ENCODE measurements at places on chromosomes 13 and 19. TPM values are rescaled to one million over a fixed set of nuclear protein-coding genes. Genes with fewer than 3 reads are reported as not detected.

GRCh38 chr19:10102787-10103236, 334 bp upstream of the ANGPTL6 start:
- no peak for DNase-seq
- peaks cover 68% of the 10 kb centered on the region for H3K4me1 ChIP-seq
- H3K4me3 ChIP-seq, result no peak overlapping the region
- peak overlapping the region; percentile 88 for H3K27ac ChIP-seq

DNA sequence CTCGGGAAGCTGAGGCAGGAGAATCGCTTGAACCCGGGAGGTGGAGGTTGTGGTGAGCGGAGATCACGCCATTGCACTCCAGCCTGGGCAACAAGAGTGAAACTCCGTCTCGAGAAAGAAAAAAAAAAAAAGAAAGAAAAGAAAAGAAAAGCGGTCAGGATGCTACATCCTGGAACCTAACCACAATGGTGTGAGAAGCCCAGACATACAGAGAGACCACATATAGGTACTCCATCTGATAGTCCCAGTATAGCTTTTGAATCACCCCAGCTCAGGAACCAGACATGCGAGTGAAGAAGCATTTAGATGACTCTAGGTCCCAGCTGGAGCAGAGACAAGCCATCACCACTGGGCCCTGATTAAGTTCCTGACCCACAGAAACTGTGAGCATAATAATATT, 3.2 kb downstream of the IFNL1 start:
- peak overlapping the region; percentile 67 for H3K27ac ChIP-seq
- DNase-seq, result peak; percentile 43
- H3K4me3 ChIP-seq, result peak overlapping the region; percentile 8
- no peaks in the 10 kb centered on the region for H3K36me3 ChIP-seq
- H3K4me1 ChIP-seq, result peaks cover 43% of the 10 kb centered on the region

Gene TMEM221
- total RNA-seq, result not detected

DNA sequence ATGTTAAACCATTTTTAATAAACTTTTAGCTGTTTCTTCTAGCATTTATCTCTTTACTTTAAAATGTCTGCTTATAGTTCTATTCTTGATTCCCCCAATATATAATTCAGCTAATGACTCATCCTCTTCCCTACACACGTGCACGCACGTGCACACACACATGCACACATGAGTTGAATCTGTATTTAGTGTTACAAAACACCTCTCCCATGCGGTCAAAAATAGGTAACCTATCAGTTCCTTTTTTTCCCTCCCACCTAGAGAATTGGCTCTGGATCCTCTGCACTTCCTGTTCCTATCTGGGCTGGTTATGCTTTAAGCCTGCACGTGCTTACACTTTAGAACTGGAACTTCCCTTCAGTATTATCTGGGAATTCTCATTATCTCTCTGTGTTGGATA, 144.1 kb downstream of the PAN3 start:
- DNase-seq, result no peak
- no peaks in the 10 kb centered on the region for H3K27me3 ChIP-seq
- no peak overlapping the region for H3K27ac ChIP-seq

Gene C1QTNF9B
- not detected for total RNA-seq

Gene KIR2DL4
- not detected for total RNA-seq

GRCh38 chr19:30077851-30078355, 135.9 kb downstream of the URI1 start:
- H3K27ac ChIP-seq, result no peak overlapping the region
- H3K36me3 ChIP-seq, result no peaks in the 10 kb centered on the region
- peaks cover 4% of the 10 kb centered on the region for H3K27me3 ChIP-seq

DNA sequence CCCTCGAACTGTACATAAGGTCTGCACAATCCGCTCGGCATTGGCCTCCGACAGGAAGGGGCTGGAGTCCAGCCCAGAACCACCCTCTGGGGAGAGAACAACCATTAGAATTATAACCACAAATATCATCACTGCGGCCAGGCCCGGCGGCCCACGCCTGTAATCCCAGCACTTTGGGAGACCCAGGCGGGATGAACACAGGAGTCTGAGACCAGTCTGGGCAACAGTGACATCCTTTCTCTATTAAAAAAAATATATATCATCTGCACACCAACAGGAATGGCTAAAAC, 11.4 kb downstream of the COQ8B start:
- H3K4me3 ChIP-seq, result no peak overlapping the region
- DNase-seq, result no peak
- peaks cover 29% of the 10 kb centered on the region for H3K36me3 ChIP-seq
- no peaks in the 10 kb centered on the region for H3K4me1 ChIP-seq
- no peaks in the 10 kb centered on the region for H3K27me3 ChIP-seq

DNA sequence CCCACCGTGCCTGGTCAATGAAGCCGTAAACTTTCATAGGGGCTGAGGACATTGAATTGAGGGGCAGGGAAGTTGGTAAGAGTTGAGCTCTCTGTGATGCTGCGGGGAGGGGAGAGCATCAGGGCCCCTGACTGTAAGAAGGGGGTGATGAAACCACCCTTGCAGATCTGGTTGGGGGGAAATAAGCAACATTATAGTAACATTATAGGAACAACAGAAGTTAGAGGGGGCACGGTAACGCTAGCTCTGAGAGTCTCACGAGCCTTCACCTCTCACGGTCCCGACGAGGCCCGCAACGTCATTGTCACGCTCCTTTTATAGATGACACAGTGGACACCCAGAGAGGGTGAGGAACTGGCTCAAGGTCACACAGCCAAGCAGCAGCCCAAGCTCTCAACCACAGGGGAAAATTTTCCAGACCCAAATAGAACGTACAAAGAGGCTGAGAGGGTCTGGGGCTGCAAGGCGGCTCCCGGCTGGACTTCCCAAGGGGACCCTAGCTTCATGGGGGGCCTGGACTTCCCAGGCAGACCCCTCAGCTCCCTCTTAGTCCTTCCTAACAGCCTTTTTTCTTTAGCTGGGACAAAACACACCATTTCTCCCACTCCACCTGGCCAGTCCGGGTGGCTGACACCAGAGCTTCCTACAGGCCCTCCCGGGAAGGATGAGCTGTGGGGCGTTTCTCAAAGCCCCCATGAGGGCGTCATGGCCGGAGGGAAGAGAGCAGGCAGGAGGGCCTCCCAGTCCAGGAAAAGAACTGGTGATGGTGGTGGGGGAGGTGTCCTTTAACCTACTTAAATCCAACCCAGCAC, 4.1 kb downstream of the TLE5 start:
- DNase-seq, result no peak
- H3K4me3 ChIP-seq, result no peak overlapping the region
- no peaks in the 10 kb centered on the region for H3K27me3 ChIP-seq
- H3K4me1 ChIP-seq, result peaks cover 40% of the 10 kb centered on the region

Gene KISS1R
- 1.8 TPM for total RNA-seq

DNA sequence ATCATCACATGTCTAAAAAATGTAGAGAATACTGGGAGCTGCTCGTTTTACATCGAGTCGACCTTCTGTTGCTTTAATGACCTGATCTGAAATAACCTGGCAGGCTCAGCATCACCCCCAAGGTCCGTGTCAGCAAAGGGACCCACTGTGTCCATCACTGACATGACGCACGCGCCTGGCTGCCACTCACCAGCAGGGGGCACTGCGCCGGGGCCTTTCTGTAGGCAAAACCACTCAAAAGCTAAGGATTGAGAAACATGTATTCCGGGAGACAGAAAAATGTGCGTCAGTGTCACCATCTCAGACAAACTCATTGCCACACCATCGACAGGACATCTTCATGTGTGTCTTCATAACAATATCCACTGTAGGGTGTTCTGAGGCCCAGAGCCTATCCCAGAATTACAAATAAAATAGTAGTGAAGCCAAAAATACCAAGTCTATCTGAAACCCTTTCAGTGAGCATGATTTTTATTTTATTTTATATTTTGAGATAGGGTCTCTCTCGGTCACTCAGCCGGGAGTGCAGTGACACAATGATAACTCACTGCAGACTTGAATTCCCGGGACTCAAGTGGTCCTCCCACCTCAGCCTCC, 130.3 kb upstream of the LSM14A start:
- H3K4me1 ChIP-seq, result no peaks in the 10 kb centered on the region
- H3K4me3 ChIP-seq, result no peak overlapping the region
- peak; percentile 76 for DNase-seq
- H3K36me3 ChIP-seq, result no peaks in the 10 kb centered on the region
- H3K27me3 ChIP-seq, result peaks cover 6% of the 10 kb centered on the region
- no peak overlapping the region for H3K27ac ChIP-seq

GRCh38 chr13:40800559-40800958, 11.1 kb downstream of the SLC25A15 start:
- H3K4me3 ChIP-seq, result no peak overlapping the region
- H3K4me1 ChIP-seq, result peaks cover 14% of the 10 kb centered on the region
- H3K27ac ChIP-seq, result no peak overlapping the region
- no peaks in the 10 kb centered on the region for H3K27me3 ChIP-seq

GRCh38 chr19:38781058-38781457, 7.7 kb upstream of the LGALS7 start:
- H3K27ac ChIP-seq, result no peak overlapping the region
- H3K36me3 ChIP-seq, result no peaks in the 10 kb centered on the region
- DNase-seq, result no peak
- H3K4me1 ChIP-seq, result peaks cover 2% of the 10 kb centered on the region
- peaks cover 20% of the 10 kb centered on the region for H3K27me3 ChIP-seq

DNA sequence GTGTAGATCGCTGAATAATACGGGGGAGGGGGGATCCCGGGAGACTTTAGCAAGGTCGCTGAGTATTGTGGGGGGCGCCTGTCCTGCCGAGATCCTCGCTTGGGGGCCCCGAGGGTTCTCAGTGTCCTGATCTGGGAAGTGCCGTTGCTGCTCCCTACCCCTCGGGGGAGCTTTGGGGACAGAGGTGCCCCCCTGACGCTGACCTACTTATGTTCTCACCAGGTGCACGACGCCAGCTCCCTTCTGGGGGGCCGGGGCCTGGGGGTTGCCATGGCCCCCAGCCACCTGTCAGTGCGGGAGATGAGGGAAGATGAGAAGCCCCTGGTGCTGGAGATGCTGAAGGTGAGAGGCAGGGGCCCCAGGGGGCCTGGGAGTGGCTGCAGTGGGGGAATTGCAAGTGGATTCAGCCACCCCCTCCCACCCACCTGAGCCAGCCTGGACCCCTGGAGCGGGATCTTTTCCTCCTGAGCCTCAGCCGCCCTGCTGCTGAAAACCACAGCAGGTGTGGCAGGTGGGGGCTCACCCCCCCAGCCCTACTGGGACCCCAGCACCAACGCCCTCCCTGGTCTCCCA, 537 bp downstream of the NAT14 start:
- no peak for DNase-seq
- H3K27me3 ChIP-seq, result no peaks in the 10 kb centered on the region
- H3K36me3 ChIP-seq, result peaks cover 3% of the 10 kb centered on the region
- H3K4me1 ChIP-seq, result peaks cover 12% of the 10 kb centered on the region

DNA sequence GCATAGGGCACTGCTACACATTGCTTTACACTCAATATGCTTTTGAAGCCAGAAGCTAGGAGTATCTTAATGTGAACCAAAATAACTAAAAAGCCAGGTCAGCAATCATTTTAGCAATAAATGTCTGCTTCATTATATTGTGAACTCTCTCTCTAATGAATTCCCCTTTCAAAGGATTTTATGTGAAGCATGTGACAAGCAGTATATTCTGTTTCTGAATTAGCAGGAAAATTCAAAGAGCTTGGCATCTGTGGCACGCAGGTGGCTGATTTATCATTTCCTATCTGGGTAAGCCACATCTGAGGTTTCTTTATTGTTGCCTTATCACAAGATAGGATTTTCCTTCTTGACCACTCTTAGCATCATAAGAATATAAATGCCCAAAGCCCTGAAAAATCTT, 56.8 kb upstream of the KLF12 start:
- H3K27me3 ChIP-seq, result no peaks in the 10 kb centered on the region
- peaks cover 11% of the 10 kb centered on the region for H3K4me1 ChIP-seq
- H3K27ac ChIP-seq, result no peak overlapping the region

Gene CEACAM7
- total RNA-seq, result not detected

Data from activated CD4-positive, alpha-beta memory T cell treated with anti-CD3 and anti-CD28 coated beads, Interleukin-2, amount 10 ng/mL, durations not matched to agents 7 days and 5 days (primary cell).